Inflammatory macrophage treated with lipopolysaccharide for 4 hours (primary cell): ENCODE measurements at places on chromosomes 7 and 10.

DNA sequence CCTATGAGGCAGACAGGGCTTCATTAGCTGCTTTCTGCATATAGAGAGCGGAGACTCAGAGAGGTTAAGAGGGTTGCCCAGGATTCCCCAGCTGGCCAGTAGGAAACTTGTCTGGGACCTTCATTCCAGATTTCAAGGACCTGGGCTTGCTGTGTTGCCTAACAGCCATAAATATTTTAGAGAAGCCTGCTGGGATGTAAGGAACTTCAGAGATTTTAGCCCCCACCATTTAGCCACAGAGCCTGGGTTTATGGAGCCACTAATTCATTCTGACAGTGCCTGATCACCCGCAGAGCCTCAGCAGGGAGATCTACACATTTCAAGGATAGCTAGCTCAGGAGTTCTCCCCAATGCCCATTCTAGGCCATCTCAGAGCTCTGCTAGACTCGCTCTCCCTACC is 56.6 kb upstream of the TRUB1 start:
- DNase-seq: no peak

DNA sequence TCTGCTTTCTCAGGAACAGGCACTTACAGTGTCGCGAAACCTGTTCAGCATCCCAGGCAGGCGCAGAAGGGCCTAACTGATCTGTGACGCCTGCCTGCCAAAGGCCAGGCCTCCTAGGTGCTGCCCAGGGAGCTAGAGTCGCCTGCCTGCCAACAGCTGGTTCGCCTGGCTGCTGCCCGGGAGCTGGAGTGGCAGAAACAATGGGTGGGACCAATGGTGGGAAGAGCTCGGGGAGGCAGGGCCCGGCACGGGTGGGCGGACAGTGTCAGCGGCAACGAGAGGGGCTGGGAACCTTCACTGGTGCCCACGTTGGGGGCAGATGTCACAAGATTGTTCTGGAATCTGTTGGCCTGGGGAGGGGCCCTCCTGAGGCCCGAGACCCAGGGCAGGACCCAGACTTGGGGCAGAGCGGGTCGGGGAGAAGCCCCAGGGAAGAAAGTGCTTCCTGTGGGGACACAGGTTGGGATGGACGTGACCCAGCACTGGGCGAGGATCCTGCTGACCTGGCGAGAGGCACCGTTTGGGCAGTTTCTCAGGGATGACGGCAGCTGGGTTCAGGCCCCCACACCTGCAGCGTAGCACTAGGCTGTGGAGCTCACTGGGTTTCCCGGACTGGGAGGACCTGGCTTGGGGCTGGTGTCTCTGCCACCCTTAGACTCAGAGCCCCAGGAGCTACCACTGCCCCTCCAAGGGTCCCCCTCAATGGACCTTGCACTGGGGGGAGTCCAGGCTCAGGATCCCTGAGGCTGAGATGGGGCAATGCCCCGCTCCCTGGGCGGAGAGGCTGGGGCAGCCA is 181.8 kb downstream of the ELFN1 start:
- no peak for DNase-seq

DNA sequence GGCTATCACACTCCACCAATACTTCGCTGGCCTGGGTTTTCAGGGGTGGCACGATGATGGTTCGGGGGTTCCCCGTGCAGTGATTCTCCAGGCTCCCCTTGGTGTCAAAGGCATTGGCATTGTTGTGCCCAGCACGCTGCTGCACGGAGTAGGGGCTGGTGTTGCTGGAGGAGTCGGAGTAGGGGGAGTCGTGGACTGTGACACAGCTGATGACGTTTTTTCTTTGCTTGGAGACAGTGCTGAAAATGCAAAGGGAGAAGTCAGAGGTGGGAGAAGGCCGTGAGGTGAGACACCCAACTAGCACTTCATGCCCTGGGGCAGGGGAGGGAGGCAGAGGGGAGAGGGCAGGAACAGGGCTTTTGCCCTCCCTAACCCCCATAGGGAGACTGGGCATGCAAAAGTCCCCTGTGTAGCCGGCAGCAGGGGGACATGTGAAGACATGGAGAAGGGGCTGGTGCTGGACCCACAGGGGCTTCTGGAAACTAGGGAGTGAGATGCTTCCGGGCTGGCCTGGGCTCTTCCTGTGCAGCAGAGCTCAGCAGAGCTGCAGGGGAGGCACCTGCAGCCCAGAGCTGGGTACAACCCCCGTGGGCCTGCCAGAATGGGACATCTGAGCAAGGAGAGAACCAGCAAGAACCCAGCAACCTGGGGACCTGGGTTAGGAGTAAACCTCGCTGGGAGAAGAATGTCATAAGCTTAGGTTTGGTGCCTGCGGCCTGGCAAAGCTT is 60.5 kb downstream of the CLEC2L start:
- no peak for DNase-seq

GRCh38 chr10:16909961-16910792 is 93.0 kb upstream of the RSU1 start:
- peak; percentile 69 for DNase-seq

GRCh38 chr7:94482796-94483195 is 26.8 kb upstream of the CASD1 start:
- no peak for DNase-seq

GRCh38 chr10:130466271-130466997 is 330.2 kb downstream of the GLRX3 start:
- no peak for DNase-seq

- no peak for DNase-seq
These were observed 277.6 kb downstream of the SFMBT2 start for GRCh38 chr10:7133278-7133677.

- no peak for DNase-seq
These were observed 28.7 kb downstream of the LRGUK start for GRCh38 chr7:134155871-134156270.
